Glomerular endothelial cell (primary cell): ENCODE measurements at places on chromosomes 2 and 18.

DNA sequence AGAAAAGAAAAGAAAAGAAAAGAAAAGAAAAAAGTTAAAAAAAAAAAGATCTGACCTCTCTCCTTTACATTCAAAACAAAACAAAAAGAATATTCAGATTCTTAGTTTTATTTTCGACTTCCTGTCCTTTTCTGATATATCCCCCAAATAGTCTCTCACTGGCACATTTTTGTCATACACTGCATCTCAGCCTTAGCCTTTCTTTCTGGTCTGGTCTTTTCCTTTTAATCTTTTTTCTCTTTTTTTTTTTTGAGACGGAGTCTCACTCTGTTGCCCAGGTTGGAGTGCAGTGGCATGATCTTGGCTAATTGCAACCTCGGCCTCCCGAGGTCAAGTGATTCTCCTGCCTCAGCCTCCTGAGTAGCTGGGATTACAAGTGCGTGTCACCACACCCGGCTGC, 1.6 kb upstream of the RIOK3 start:
- DNase-seq, result no peak

DNA sequence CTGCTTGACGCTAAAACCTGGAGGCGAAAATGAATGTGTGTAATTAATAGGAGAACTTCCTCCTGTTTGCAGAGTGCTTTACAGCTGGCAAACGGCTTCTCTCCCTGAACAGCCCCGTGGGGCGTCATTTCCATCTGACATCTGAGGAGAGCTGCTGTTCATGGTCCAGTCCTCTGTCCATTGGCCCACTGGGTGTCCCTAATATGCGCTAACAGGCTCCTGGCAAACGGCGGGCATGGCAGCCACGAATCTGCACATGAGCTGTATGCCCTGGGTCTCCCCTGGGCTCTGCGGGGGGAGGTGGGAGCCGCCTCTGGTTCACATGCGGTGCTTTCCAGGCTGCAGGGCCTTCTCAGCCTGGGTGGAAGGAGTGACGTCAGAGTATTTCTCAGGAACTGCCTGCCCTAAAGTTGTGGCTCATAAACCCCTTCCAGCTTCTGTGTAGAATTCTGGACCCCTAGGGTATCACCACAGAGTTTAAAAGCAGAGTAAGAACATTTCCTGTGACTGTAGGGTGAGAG, 73.2 kb downstream of the LRRFIP1 start:
- DNase-seq, result no peak

GRCh38 chr2:100893392-100894104, 73.6 kb downstream of the NPAS2 start:
- no peak for DNase-seq

DNA sequence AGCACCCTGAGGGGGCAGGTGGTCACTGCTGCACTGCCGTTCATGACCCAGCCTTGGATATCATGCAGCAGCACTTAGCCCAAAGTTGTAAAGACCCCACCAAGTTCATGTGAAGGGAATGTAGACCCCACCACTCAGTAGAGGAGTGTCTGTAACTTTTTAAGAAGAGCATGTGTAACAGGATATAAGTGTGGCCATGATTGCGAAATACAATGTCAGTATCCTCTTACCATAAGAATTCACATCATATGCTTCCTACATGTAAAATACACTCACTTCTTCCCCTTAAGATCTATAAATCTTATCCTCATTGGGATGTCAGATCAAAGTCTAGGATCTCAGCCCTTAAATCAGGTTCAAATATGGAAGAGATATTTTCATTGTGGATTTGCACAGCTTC, 276.9 kb downstream of the PTPRM start:
- no peak for DNase-seq

DNA sequence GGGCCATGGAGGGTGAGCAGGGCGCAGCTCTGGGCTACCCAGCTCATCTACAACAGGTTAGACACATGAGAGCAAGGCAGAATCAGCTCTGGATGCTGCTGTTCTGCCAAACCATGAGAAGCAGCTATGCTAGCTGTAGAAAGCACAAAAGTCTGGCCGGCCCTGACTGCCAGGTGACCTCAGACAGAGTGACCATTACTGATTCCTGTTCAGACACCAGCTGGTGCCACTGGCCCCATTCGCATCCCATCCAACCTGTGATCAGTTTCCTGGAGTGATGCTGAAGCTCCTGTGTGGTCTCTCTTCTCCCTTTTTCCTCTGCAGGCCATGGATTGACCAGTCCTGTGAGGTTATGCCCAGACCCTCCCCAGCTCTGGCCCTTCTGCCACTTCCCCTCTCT, 14.3 kb downstream of the RBMS1 start:
- no peak for DNase-seq

DNA sequence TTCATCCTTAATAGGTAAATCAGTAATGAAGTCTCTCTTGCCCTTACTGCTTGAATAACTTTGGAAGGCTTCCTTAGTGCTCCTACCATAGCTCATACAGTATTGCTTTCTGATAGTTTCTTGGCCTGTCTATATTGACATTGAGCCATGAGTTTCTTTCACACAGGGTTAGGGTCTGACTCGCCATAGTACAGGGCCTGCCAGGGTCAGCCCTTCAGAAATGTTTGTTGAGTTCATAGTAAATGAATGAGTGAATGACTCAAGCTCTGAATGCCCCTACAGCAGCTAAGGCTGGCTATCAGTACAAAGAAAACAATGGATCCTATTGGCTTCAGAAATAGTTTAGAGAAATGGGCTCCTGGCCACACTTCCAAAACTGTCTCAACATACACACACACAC, 65.0 kb upstream of the LRATD1 start:
- no peak for DNase-seq

DNA sequence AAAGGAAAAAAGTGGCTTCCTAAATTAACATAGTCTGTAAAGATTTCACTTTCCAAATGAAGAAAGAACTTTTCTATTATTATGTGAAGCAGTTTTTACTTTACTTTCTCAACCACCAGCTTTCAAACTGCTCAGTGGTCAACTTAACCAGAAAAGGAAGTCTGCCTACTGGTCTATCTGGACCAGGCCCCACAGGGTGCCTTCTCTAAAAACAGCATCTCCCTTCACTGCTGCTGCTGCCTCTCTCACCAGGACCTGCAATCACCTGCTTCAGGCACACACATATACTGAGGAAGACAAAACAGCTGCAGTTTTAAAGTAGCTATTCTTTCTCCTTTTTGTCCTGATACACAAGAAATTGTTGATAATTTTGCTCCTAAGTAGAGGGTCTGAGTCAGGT, 221.3 kb upstream of the DCC start:
- no peak for DNase-seq

GRCh38 chr2:46431481-46432235, 47.7 kb upstream of the TMEM247 start:
- DNase-seq, result no peak

- DNase-seq, result no peak
These were observed 1.2 kb downstream of the BMPR2 start for GRCh38 chr2:202377207-202377761.

DNA sequence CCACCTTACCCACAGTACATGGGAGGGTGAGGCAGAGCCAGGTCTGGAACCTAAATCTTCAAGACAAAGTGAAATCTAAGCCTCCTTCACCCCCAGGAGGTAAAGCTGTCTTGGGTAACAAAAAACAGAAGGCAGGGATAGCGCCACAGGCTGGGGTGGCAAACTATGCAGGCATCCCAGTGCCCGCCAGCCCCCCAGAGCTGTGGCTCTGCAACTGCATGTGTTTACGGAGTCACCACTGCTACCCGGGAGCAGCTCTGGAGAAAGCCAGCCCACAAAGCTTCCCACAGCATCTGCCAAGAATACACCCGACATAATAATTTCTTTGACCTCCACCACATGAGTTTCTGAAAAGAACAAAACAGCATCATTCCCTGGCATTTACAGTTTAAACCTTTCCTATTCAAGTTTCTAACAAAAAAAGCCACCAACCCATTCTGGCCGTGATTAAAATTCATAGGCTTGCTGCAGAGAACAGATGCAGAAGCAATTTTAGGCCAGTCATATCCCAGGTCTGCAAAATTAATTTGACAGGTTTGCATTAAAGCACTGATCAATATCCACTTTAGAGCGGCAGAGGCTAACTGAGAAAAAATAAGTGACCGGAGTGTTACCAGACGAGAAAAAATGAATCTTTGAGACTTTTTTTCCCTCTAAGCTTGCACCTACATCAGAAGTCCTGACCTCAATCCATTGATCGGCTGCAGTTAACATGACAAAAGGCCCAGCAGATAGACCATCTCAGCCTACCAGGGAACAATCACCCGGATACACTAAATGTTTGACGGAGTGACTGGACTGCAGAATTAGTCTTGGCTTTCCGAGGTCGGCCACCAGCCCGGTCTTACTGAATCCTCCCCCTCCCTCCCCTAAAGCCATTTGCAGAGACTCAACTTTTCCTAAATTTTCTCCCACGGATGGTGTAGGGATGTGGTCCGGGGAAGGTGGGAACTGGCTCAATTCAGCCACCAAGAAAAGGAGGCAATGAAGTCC, 309.6 kb upstream of the SKOR2 start:
- no peak for DNase-seq

GRCh38 chr2:238719641-238720040, 128.2 kb upstream of the TWIST2 start:
- DNase-seq, result no peak

DNA sequence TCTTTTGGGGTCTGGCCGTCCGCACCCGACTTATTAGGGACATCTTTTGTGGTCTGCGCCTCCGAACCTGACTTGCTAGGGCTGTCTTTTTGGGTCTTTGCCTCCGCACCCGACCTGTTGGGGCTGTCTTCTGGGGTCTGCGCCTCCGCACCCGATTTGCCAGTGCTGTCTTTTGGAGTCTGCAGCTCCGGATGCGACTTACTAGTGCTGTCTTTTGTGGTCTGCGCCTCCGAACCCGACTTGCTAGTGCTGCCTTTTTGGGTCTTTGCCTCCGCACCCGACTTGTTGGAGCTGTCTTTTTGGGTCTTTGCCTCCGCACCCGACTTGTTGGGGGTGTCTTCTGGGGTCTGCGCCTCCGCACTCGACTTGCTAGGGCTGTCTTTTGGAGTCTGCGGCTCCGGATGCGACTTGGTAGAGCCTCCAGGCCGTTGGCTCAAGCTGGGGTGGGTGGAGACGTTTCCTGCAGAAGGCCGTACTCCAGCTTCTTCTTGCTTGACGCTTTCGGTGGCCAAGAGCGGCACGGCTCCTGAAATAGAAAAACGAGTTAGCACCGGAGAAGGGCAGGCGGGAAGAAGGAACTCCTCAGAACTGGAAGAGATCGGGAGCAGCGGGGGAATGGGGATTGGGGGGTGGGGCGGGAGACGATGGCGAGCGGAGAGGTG, 498 bp downstream of the TGOLN2 start:
- no peak for DNase-seq

DNA sequence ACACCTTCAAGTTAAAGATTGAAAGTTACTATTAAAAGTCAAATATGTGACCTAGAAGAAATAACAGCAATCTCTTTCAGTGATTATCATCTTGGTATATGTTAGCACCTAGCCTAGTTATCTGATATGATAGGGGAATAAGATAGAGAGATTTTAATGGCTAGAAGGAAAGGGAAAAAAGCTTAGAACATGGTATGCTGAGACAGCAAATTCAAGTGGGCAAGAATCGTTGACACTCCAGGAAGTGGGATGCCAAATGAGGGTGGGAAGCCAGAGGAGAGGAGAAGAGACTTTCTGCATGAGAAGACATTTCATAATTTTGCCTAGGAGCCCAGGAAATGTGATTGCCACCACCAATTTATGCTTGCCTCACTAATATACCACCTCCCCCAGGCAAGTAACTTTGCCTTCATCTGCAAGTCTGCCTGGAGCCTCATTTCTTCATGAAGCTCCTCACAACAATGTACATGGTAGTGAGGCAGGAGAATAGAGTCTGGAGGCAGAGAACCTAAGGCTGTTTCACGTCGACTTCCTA, 504.9 kb downstream of the TNS1 start:
- no peak for DNase-seq

DNA sequence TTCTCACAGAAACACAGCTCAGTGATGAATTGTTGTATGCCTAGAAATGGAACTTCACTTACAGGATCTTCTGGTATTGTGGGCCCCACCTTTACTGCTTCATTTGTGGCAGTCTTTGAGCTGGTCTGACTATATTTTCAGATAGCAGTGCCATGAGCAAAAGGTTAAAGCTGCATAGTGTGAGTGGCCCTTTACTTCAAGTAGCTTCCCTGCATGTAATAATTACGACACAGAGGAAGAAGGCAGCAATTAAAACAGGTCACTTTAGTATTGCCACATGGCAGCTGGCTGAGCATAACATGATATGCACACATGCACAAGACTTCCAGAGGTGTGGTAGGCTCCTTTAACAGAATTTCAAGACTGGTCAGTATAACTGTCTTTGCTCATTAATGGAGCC, 426.3 kb upstream of the ZEB2 start:
- no peak for DNase-seq

- DNase-seq, result no peak
These were observed 6.0 kb downstream of the LHCGR start for GRCh38 chr2:48749291-48750127.

DNA sequence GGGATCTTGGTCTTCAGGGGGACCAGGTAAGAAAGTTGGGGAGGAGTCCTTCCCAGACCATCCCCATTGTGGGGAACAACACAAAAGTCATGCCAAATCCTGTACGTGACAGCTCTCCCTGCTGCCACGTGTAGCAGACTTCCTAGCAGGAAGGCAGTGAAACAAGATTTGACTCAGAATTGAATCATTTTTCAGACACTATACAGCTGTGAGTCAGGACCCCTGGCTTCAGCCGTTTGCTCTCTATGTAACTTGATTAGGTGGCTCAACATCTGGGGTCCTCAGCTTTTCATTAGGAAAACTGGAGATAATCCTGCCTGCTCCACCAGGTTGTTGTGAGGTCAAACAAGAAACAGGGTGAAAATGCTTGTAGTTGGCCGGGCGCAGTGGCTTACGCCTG, 32.9 kb upstream of the PDCL3 start:
- no peak for DNase-seq

GRCh38 chr2:12075603-12076002, 329.2 kb downstream of the LPIN1 start:
- no peak for DNase-seq

DNA sequence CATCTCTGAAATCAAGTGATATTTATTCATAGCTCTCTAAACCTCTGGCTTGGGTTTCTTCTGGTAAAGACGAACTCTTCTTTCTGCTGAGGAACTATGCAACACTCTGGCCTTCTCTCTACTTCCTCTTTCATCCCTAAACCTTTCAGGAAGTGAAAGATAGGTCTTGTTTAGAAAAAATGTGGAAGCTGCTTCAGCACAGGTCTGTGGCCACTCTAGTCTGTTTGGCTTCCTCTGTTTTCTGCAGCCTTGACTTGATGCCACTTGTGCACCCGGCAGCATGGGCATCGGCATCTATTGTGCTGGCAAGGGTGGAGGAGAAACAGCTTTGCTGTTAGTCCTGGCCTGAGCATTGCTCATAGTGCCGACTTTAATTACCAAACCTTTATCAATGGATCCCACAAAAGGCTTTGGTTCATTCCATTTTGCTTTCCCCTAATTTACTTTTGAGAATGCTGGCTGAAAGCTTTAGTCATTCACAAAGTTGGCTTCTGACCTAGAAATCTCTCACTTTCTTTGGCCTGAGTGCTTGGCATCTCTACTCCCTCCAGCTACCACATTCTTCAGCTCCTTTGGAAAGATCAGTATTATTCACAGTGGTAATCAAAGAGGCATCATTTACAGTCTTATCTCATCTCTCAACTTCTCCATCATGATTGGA, 32.0 kb upstream of the GPR39 start:
- DNase-seq, result no peak
